Stimulated activated CD4-positive, alpha-beta T cell treated with anti-CD3 and anti-CD28 coated beads, Interleukin-1b, Interleukin-23, amount 100 ng/mL, for 48 hours (primary cell): ENCODE measurements at places on chromosomes 3 and 15.

DNA sequence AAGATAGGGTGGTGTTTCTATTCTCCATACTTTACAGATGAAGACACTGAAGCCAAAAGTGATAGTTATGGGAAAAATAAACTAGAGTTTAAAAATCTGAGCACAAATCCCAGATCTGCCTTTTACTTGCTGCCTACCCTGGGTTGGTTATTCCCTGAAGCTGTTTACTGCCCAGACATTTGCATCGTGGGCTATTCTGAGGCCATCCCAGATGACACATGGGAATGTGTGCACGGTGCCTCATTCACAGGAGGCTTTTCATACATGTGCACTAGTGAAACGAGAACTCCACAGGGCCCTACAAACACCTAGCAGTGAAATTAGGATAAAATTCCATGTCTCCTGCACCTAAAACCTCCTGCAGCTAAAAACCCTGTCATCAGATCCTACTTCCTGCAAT is 17.5 kb downstream of the MYO5C start:
- DNase-seq: no peak

GRCh38 chr15:71191296-71191695 is 76.0 kb downstream of the THSD4 start:
- no peak for DNase-seq

DNA sequence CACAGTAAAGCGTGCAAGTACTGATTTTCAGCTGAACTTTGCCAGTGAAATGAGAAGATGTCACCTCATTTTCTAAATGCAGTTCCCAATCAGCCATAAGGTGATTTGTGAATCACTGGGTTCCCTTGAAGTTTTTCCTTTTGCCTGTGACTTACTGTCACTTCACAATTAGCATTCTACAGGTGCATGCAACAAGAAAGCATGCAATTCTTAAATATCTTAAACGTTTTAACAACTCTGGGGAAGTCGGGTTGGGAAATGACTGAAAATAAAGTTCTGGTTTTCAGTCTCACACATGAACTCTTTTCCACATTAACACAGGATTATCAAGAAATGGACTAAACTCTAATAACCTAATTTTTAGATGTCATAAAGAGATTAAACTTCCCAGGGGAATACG is 5.2 kb downstream of the GSK3B start:
- DNase-seq: no peak

- no peak for DNase-seq
Measured at GRCh38 chr3:53495146-53495519, 722 bp downstream of the CACNA1D start.

GRCh38 chr3:70531063-70531657 is 218.7 kb upstream of the MDFIC2 start:
- DNase-seq: no peak
